Midbrain (tissue), 1 donor: ENCODE measurements at places on chromosomes 3 and 15.

- no peak for DNase-seq
Observed at GRCh38 chr3:51270559-51270958, 114.5 kb upstream of the MANF start.

GRCh38 chr15:91752081-91752785 lies 101.3 kb upstream of the SLCO3A1 start:
- peak; percentile 57 for DNase-seq

DNA sequence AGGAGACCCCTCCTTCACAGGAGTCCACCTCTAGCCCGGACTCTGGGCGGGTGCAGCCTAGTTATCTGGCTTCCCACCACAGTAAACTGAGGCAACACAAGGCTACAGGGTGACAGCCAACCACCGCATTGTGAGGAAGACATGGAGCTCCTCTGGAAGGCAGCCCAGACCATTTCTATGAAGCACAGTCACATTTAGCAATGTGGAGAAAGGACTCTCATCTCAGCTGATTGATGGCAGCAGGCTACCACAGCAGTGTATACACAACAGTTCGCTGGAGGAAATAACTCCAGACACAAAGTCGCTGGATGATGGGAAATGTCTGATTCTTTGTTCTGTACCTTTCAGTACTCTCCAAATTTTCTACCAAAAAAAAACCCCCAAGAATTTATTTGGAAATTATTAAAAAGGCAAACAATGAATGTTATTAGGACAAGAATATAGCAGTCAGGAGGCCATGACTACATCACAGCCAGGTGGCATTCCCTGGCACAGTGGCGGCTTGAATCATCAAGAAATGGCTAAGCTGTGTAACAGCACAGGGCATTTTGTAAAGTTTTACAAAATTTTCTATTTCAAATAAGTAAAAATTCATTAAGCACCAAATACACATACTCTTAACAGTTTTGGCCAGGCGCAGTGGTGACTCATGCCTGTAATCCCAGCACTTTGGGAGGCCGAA lies 40.1 kb downstream of the FAN1 start:
- peak; percentile 18 for DNase-seq

DNA sequence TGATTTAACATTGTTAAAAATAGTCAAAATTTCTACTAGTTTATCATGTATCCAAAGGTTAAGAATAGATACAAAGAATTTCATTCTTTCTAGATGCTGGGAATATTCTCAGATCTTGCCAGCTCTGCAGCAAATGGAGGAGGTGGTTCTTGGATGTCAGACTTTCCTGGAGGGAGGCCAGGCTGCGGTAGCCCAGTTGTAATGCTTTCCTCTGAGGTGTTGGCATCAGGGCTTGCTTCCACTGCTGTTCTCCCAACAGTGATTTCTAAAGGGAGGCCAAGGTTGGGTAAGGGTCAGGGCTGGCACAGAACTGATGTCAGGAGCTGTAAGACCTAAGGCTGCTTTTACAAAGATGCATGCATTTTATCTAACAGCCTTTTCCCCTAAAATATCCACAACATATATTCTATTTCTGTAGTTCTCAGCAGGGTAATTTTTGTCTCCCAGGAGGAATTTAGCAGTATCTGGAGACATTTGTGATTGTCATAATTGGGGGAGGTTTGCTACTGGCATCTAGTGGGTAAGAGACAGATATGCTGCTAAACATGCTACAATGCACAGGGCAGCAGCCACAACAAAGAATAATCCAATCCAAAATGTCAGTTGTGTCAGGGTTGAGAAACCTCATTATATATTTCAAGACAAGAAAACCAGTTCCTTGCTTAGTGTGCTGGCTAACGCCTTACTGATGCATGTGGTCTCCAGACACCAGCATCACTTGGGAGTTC lies 42.0 kb upstream of the SPTSSB start:
- DNase-seq: peak; percentile 18

- DNase-seq: no peak
Observed at GRCh38 chr3:165884518-165884917, 47.3 kb upstream of the BCHE start.

GRCh38 chr3:17733768-17734167 lies 8.7 kb downstream of the TBC1D5 start:
- no peak for DNase-seq

DNA sequence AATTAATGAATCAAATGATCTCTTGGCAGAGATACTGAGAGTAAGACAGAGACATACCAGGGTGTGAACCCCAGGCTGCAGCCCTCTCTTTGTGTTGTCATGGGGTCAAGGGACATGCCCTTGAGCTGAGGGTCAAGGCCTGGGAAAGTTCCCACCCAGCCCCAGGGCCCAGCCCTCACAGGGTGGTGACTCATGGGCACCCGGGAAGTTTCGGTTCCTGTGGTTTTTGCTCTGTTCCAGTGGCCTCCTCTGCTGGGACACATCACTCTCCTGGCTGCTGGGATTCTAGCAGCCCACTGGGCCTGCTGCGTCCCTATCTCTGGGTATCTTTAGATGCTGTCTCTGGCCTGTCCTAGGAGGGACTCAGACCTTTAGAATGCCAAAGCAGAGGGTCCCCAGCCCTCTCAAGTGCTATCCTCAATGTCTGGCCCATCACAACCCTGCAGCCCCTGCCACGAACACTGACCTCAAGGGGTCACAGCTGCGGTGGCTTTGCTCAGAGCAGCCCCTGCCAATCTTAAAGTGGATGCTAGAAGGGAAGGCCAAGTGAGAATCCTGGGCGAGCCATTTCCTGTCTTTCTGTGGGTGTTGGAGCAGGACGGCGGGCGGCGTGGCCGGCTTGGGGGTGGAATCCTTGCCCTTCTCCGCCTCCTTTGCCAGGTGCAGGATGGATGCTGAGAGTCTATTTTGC lies 148.4 kb upstream of the TLE3 start:
- DNase-seq: no peak

DNA sequence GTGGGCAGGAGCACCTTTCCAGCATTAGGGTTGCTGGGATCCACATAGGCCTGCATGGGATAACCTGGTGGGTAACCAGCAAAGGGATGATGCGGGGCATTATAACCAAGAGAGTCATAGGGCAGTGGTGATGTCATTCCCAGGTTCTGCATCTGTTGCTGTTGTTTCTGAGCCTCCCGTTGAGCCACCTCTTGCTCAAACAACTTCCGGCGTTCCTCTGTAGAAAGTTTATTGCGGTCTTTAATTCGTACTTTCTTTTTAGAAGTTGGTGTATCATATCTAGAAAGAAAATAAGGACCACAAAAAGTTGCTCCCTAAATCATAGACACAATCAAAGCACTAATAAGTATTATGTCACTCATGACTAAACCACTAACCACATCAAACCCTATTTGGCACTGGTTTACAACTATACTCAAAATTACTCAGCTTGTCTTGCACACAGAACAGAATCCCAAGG lies 77.8 kb downstream of the NBEAL2 start:
- DNase-seq: no peak

GRCh38 chr15:101481381-101481705 lies 8.2 kb downstream of the PCSK6 start:
- DNase-seq: no peak

GRCh38 chr15:72614810-72615532 lies 39.5 kb upstream of the GOLGA6B start:
- DNase-seq: no peak

- no peak for DNase-seq
Observed at GRCh38 chr15:79195802-79196201, 86.7 kb upstream of the ANKRD34C start.

DNA sequence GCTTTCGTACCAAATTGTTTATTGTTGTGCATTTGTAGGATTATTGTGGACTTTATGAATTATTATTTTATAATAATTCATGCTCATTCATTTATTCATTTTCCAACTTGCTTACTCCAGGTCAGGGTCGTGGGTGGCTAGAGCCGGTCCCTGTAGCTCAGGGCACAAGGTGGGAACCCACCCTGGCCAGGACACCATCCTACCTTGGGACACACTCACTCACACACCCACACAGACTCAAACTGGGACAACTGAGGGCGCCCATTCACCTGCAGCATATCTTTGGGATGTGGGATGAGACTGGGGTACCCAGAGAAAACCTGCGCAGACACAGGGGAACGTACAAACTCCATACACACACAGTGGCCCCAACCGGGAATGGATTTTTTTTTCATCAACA lies 40.6 kb downstream of the SSUH2 start:
- no peak for DNase-seq

- DNase-seq: no peak
Observed at GRCh38 chr3:67118635-67119034, 120.5 kb downstream of the KBTBD8 start.

- DNase-seq: no peak
Observed at GRCh38 chr15:49313650-49314049, 109.4 kb upstream of the FGF7 start.

DNA sequence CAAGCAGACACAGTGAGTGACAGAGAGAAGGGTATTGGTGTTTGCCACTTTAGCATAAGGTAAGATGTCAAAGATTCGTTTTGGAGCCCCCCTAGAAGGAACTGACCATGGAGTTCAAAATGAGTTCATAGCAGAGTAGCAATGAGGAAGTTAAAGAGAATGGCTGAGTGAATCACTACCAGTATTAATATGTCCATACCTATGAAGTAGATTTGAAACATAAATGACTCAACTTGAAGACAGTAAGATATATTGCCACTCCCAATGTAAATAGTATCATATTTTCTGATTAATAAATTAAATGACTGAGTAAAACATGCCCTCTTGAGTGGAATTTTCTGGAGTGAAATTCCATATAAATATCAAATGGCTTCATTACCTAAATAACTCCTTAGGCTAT lies 675.1 kb downstream of the NLGN1 start:
- DNase-seq: no peak

DNA sequence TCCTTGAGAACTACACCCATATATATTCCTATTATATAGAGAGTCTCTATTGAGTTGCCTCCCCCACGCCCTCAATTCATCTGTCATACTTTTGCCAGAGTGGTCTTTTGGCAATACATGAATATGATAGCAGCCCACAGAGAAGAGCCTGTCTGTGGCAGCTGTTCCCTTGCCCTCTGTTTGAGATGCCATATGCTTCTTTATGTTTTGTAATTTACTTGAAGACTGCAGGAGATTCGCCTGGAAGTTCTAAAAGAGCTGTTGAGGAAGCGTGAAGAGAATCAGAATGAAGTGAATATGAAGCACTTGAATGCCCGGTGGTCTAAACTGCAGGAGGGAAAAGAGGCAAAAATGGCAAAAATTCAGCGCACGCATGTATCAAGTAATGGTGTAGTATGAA lies 27.2 kb downstream of the CFAP91 start:
- DNase-seq: no peak

GRCh38 chr15:57586661-57587424 lies 4.9 kb upstream of the MYZAP start:
- DNase-seq: no peak
